ENCODE measurements at places on chromosomes 2 and 18.

DNA sequence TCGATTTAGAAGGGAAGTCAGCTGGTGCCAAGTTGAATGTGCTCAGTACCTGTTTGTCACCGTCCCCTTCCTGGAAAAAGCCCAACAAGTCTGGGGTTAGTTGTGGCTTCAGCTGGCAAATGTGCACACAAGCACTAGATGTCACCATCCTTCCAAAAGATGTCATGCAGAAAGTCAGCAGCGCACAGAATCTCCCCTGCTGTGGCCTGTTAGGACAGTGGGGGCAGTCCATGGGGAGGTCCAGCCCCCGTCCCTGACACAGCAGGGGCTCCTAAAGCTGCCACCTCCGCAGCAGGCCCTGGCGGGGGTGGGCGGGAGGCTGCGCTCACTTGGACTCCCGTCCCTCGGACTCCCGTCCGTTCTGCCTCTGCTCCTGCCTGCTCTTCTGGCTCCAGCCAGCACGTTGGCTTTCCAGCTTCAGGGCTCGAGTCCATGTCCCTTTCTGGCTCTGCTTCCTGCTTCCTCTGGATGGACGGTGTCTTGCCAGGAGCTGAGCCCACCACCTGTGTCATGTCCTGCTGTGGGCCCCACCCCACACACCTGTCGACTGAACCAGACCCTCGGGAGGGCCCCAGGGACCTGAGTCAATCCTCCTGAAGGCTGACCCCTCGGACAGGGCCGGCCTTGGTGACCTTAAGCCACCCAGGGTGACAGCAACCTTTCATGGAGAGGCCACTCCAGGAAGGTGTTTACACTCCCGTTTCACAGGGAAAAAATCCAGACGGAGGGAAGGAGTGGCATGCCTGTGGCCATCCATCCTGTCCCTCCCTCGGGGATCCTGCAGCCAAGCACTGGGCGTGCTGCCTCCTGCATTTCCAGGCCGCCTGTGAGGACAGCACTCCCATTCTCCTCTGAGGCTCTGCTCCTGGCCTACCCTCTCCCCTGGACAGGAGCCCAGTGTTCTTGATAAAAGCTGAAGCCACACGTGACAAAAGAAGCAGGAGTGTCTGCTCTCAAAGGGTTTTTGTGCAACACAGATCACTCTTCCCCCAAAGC, 8.5 kb downstream of the RAB17 start:
- peak; percentile 83 for DNase-seq

DNA sequence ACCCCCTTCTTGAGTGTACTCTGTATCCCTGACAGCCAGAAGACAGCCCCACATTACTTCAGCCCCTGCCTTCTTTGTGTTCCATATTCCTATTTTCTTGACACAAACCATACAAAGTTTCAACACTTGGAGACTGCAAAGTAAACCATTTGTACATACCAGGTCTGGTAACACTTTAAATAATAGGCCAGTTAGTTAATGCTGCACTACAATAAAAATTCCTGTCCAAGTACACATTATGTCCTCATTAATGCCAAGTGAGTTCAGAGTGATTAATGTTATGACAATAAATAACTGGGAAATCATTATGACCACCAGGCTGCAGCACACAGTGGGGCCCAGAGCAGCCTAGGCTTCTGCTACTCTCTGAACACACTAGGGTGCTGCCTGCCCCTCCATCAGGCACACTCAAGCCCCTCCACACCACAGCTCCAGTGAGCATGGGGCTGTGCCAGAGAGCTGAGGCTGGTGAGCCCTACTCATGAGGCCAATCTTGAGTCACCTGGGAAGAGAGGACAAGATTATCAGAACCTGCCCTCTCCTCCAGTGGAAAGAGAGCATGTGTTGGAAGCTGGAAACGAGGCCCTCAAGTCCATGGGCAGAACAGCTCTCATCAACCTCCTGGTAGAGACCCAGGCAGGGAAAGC, 138.7 kb downstream of the TTC32 start:
- no peak for DNase-seq

GRCh38 chr2:120161190-120161589, 62.0 kb downstream of the TMEM185B start:
- DNase-seq: no peak

GRCh38 chr18:923144-923866, 18.6 kb downstream of the ADCYAP1 start:
- DNase-seq: peak; percentile 79

DNA sequence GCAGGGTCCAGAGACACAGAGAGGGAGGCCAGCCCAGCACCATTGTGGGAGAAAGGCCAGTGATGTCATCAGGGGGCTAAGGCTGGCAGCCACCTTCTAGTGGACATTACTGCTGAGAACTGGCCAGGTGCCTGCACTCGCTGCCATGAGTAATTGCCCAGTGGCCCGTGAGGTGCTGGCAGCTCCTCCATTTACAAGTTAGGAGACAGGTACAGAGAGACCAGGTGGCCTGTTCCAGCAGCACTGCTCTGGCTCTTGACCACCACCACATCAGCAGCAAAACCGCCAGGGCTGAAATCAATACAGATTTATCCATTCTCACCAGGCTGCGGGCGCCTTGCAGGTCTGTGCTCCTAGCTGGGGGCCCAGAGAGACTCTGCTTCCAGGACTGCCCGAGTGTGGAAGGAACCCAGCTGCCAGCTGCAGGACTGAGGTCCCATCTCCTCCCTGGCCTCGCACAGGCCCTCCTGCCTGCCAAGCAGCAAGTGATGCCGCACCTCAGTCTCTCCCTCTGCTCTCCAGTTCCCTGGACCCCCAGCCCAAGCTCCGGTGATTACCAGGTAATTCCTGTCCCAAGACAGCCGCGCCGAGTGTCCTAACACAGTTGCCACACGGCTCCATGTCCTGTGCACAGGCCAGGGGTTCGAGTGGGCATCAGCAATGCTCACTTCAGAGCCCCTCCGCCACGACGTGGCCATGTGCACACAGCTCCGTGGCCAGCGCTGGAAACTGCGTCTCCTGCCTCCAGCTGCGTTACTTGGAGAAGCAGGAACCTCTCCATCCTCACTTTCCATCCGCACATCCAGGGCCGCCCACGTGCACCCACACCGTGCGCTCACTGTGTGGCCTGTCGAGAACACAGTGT, 101.0 kb upstream of the CTDP1 start:
- no peak for DNase-seq

- DNase-seq: no peak
Observed at GRCh38 chr2:154600927-154601494, 97.5 kb upstream of the KCNJ3 start.

GRCh38 chr2:227788561-227789018, 25.1 kb upstream of the CCL20 start:
- no peak for DNase-seq
